ENCODE measurements at places on chromosomes 5 and 9.

GRCh38 chr5:129241755-129242154, 147.2 kb downstream of the ISOC1 start:
- no peak for DNase-seq

DNA sequence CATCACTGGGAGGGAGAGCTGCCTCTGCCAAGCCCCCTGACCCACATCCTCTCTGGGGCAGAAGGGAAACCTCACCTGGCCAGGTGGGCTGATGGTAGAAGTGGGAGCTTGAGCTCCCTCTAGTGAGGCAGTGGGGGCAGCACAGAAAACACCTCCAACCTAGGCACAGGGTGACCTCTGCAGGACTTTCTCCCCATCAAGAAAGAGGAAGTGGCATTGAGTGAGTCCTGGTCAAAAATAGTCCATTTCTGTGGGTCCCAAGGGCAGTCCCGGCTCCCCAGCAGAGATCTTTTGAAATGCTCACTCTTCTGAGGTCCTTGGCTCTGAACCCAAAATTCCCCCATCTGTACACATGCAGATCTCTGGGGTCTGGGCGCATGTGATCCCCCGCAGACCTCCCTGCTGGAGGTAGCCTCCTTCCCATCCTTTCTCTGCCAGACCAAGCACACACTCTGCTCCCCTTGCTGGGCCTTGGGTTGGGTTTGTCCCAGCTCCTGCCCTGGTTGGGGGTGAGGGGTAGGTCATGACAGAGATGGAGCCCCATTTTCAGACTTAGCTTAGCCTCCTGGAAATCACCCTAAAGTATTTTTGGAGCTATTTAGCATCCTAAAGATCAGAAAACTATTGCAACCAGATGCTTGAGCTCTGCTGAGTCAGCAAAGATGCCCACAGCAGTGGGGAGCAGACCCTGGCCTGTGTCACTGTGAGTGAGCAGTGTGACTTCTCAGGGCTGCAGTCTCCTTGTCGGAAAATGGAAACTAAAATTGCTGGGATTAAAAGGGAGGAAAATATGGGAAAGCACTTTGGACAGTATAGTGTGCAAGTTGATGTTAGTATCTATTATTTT, 41.6 kb upstream of the LCP2 start:
- peak; percentile 67 for DNase-seq

- DNase-seq, result no peak
Measured at GRCh38 chr9:128911529-128912035, 9.2 kb upstream of the PHYHD1 start.

DNA sequence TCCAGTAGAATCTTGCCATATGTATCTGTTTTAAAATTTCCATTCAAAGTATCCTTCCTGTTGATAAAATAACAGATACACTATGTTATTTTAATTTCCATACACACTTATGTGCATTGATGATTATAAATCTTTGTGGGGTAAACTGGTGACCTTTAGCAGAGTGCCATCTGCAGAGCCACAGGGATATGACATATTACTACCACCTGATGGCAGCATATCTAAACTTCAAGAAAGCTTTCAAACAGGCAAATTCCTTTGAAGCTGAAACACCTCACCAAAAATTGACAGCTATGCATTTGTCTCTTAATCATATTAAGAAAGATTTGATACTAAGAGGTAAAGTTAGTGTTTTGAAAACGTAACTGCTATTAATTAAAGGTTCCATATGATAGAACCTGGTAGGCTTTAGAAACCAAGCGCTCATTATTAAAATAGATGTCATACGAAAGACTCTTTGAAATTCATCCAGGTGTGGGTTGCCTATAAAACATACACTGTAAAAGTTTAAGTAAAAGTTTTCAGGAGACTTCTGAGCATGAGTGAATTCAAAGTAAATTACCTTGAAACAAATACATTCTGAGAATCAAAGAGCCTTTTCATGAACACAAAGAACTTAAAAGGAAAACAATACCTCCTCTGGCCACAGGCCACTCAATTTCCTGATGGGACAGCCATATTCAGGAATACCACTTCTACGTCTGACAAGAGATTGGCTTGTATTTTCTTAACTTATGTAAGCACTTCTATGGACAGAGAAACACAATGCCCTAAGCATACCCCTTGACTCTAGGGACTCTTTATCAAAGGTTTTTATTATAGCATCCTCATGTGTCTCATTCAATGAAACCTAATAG, 93.3 kb downstream of the KIAA0825 start:
- DNase-seq, result no peak

DNA sequence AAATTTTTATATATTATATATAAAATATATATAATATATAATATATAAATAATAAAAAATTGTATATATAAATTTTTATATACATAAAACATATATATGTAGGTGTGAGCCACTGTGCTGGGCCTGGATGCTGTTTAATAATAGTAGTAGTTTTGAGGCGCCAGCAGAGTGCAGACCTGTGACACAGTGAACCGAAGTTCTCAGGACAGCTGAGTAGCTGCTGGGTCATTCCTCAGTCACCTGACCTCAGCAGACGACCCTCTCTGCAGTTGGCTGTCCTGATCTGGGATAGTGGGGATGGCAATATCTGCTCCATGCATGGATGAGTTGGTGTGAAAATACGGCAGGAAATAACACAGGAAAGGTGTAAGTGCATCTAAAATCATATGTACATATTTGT, 3.3 kb upstream of the SNX18 start:
- no peak for DNase-seq

DNA sequence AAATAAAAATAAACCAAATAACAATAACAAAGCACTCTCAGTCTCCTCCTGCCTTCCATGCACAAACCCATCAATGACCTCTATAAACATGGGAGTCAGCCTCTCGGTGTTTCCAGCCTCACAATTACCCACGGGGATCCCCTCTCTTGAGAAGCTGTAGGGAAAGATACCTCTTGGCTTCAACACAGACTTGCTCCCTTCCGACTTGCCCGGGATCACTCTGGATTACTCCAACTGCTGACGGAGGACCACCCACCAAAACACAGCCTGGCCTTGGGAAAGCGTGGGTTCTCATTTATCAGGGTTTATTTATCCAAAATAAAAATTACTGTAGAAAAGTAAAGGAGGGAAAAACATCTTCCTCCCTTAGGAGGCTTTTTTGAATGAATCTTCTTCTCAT, 11.5 kb upstream of the NKX2-5 start:
- no peak for DNase-seq

- DNase-seq, result no peak
Measured at GRCh38 chr5:68289498-68289897, 73.9 kb downstream of the PIK3R1 start.

GRCh38 chr9:105305856-105306255, 61.4 kb downstream of the SLC44A1 start:
- DNase-seq, result no peak

GRCh38 chr9:133166392-133166791, 2.7 kb upstream of the GBGT1 start:
- DNase-seq, result no peak

DNA sequence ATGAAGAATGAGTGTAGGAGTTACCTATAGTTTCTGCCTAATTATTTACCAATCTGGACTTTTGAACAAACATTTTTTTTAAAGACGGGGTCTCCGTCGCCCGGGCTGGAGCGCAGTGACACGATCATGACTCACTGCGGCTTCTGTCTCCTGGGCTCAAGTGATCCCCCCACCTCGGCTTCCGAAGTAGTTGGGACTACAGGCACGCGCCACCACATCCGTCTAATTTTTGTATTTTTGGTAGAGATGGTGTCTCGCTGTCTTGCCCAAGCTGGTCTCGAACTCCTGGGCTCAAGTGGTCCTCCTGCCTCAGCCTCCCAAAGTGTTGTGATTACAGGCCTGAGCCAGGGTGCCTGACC, 1.5 kb downstream of the CTNNA1 start:
- DNase-seq, result no peak

- DNase-seq, result no peak
Measured at GRCh38 chr5:98365126-98365525, 408.3 kb upstream of the RGMB start.

DNA sequence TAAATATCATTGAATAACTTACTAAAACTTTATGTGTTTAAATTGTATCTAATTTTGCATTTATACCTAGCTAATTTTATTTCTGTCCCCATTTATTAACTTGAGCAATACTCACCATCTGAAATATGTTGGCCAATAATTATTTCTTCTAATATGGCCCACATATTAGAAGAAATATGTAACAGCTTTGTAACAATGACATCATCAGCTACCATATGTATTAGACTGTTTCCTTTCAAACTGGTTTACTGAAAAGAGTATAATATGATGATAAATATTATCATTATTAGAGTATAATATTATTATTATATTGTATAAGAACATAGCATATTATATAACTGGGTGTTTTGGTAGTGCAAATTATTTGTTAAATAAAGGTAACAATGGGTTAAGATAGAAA, 220.5 kb downstream of the FBXL7 start:
- DNase-seq, result no peak

GRCh38 chr5:130243641-130244040, 339.4 kb downstream of the CHSY3 start:
- no peak for DNase-seq

GRCh38 chr9:68797116-68797515, 92.1 kb downstream of the PIP5K1B start:
- no peak for DNase-seq

Data from activated naive CD4-positive, alpha-beta T cell treated with Interleukin-2 at 50 U/mL for 16 hours (primary cell).